ENCODE measurements at places on chromosomes 1 and 21.

DNA sequence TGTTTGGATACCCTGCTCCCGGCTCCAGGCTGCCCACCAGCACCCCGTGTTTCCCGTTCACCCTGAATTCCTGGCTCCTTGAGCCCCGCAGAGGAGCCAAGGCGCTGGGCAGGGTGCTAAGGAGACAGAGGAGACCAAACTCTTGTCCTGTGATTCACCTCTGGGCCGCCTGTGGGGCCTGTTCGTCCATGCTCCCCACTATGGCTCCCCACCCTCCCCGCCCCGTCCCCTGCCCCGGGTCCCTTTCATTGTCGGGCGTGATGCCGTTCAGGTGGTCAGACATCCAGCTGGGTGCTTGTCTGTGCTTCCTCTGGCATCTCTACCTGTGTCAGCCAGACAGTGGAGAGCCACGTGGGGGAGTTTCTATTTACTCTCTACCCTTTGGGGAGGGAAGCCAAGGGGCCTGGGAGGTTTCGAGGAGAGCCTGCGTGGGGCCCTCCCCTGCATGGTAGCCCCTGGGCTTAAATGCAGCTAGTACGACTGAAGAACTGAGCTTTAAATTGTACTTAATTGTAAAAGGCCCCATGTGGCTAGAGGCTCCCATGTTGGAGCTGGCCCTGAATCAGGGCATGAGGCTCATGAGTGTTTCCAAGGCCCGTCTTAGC lies 221.4 kb upstream of the TMEM51 start:
- no peak for DNase-seq

DNA sequence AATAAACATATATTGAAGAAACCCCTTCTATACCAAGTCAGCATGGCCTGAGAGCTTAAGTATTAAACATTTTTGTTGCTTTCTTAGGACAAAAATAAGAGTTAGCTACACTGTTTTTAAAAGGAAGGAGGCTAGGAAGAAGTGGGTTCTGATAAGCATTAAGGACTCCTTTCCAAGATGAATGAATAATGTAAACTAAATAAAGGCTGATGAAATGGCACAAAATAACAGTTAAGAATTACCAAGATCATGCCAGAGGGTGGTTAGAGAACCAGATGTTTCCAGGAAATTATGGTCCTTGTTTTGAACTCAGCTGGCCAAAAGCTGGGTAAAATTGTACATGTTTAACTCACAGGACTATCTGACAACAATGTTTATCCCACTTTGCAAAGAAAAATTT lies 114.1 kb upstream of the ETS2 start:
- DNase-seq = no peak

GRCh38 chr1:205510308-205510950 lies 6.0 kb downstream of the CDK18 start:
- DNase-seq = no peak

GRCh38 chr1:244221991-244222390 lies 170.9 kb downstream of the ZBTB18 start:
- no peak for DNase-seq

GRCh38 chr1:57934745-57935144 lies 510.9 kb upstream of the DAB1 start:
- DNase-seq = no peak

- no peak for DNase-seq
Observed at GRCh38 chr21:23026878-23027277, 2028.7 kb downstream of the NCAM2 start.

DNA sequence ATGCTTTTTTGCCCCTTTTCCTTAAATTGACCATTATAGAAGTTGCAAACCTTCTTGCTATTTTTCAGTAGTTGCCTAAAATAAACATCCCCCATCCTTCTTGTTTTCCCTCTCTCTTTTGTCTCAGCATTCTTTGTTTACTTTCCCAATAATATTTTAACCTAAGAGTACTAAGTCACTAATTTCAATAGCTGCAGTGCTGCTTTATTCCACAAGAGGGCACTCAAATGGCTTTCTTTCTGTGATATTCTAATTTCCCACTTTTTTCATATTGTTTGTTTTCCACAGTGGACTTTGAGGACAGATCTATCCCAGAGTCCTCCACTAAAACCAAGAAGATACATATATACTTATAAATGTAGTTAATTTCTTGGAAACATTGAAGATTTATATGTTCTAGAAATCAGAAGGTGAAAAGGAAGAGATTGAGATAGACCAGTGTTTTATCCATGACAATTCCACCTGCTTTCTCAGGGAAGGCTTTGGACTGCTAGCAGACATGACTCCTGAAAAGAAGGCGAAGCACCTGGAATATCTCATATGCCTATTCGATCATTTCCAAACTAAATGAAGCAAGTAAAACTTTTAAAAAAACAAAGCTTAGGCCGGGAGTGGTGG lies 104.8 kb upstream of the GRIK1 start:
- peak; percentile 2 for DNase-seq

DNA sequence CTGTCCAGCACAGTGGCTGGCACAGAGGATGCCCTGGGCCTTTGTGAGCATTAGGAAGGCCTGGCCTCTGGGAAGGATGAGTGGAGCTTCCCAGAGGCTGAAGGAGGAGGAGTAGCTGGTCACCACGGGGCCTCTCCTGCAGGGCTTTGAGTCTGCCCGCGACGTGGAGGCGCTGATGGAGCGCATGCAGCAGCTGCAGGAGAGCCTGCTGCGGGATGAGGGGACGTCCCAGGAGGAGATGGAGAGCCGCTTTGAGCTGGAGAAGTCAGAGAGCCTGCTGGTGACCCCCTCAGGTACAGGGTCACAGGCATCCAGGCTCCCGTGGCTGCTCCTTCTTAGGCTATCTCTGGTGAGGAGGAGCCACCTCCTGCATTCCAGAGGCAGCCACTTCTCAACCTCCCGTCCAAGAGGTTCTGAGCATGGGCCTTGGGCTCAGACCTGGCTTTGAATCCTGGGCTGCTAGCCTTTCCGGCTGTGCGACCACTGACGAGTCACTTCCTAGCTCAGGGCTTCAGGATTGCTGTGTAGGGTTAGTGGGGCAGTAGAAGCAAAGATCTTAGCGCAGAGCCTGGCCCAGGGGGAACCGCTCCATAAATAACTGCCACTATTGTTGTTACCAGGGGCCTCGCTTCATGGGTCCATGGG lies 14.0 kb downstream of the SESN2 start:
- no peak for DNase-seq

GRCh38 chr1:211601982-211602670 lies 23.2 kb upstream of the SLC30A1 start:
- no peak for DNase-seq

- DNase-seq = no peak
Observed at GRCh38 chr1:184362876-184363275, 24.0 kb upstream of the C1orf21 start.

DNA sequence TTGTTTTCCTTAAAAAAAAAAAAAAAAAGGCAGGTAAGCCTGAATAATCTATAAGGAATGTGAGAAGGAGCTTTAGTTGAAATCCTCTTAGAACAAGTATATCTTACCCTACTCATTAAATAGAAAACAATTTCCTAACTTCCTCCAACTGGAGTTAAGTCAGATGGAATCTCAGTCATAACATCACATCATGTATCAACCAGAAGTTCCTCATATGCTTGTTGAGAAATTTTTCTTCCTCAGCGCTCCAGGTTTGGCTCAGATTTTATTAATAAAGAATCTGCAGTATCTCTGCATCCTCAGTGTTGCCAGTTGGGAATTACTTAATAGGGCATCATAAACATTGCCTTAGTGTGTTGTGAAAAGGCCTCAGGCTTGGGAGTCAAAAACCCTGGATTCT lies 37.6 kb downstream of the DUSP10 start:
- DNase-seq = no peak

- no peak for DNase-seq
Observed at GRCh38 chr1:68448365-68448764, 1.4 kb downstream of the RPE65 start.

- no peak for DNase-seq
Observed at GRCh38 chr1:213871179-213871578, 116.6 kb upstream of the PROX1 start.

DNA sequence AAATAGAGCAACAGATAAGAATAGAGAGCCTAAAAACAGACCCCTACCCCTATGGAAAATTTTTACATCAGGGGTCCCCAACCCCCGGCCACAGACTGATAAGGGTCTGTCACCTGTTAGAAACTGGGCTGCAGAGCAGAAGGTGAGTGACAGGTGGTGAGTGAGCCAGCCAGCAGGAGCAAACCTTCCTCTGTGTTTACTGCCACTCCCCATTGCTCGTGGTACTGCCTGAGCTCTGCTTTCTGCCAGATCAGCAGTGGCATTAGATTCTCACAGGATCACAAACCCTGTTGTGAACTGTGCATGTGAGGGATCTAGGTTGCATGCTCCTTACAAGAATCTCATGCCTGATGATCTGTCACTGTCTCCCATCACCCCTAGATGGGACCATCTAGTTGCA lies 174.1 kb downstream of the FOXD2 start:
- DNase-seq = no peak

DNA sequence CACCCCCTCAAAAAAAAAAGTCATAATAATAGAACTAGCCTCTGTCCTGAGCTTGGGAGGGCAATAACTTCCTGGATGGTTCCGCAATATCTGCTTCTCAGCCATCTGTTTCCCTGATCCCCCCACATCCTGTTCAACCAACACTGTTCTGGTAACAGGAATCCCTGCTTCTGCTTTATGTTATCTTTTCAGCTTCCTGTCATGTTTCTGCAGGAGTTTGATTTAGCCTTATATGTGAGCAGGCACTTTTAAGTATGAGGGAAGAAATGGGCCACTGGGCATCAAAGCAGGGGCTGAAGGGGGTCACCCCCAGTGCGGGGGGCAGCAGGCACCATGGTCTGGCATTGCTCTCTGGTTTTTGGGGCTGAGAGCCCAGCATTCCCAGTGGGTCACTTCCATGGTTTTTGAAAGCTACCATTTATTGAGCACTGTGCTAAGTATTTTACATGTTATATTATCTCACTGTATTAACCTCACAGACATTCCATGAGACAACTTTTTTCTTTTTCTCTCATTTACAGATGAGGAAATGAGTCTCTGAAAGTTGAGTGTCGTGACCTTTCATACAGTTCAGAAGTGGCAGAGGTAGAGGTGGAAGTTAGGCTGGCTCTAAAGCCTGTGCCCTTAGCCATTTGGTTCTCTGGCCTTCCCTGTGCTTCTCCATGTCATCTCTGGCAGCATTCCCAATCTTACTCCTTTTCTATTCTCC lies 61.9 kb downstream of the DNTTIP2 start:
- peak; percentile 7 for DNase-seq

DNA sequence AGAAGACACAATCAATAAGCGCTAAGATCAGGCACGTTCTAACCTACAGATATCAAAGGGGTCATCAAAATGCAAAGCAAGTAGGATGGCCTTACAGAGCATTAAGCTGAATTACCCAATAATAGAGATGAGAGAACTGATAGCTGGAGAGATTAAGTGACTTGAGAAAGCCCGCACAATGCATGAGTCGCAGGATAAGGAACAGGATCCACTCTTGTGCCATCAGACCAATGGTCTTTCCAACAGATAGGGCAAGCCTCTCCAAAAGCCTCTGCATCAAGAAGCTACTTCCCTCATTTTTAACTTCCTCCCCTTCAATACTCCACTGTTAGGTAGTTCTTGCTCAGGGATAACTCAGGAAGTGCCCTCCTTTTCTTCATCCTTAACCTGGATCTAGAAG lies 2.6 kb downstream of the CHML start:
- DNase-seq = no peak

DNA sequence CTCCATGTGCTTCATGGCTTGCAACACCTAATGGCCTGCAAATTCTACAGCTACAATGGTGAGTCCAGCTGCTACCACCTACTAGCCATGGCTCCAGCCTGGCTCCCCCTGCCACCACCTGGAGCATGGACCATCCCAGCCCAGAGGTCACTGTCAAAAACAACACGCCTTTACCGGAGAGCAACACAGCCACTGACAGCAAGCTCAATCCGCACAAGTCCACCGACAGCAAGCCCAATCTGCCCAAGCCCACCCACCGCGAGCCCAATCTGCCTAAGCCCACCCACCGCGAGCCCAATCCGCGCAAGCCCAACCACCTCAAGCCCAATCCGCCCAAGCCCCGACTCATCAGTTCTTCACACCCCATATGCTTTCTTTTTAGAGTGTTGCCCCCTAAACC lies 128.2 kb downstream of the KIF26B start:
- no peak for DNase-seq

All from CD4-positive, alpha-beta T cell treated with Interleukin-17A for 1 hour (primary cell).